ENCODE measurements at places on chromosomes 13 and 19.

DNA sequence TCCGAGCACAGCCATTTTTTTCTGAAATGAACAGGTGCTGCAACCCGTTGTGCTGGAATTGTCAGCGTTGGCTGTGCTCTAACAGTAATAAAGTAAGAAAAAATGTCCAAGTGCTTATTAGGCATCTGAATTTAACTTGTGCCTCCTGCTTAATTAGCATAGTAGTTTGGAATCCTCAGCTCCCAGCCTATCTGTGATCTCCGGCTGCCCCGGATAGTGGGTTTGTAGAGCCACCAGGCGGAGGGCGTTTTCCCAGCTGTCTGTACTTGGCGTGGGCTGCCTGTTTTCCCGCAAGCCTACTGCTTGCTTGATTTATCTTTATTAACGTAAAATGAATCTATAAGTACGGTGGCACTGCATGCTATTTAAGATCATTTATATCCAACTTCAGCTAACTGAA lies 137.9 kb downstream of the MTUS2 start:
- no peak for DNase-seq

DNA sequence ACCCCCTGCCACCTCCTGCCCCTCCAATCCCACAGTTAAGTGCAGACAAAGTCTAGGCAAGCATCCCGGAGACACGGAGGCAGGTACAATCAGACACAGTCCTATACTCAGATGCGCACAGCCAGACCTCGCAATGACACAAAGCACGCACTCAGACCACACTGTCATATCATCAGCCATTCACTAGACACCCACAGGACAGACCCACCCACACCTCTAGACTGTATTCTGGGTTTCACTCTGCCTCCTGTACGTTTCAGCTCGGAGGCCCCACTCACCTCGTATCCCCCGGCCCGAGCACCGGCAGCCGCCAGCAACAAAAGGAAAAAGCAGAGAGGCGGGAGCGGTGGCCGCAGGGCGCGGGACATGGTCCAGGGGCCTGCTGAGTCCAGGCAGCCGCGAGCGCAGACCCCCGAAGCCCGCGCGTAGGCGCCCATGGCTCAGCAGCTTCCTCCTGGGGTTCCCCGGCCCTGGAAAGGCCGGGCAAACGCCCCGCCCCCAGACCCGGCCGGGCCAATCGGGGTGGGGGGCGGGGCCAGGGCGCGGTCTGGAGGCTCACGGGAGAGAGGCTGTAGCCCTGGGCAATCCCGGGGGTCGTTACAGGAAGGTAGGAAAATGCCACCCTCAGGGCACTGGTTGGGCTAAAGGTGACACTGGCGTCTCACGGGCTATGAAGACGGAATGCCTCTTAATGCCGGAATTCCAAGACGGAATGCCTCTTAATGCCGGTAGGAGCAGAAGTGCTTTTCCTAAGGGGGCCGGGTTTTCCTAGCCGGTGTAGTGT lies at the start of the genes MAN2B1 and WDR83:
Gene MAN2B1 (minus strand): TSS at position 478 of the 784 bp plus-strand sequence. CDS start 41 bp downstream, at position 437.
Gene WDR83 (plus strand): TSS at position 543 of the 784 bp plus-strand sequence. CDS start 2,984 bp downstream, outside the sequence.
- DNase-seq, result peak; percentile 70

DNA sequence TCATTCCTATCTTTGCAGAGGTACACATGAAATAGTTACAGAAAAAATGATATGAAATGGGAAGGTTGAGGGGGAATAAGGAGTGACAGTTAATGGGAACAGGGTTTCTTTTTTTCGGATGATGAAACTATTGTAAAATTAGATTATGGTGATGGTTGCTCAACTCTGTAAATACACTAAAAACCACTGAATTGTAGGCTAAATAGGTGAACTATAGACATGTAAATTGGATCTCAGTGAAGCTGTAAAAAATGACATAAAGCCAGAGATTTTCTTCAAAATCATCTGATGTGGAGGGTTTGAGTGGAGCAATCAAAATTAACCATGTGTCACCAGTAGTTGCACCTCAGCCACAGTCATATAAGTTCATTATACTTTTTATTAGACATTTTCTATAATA lies 6.6 kb upstream of the FLT3 start:
- DNase-seq, result no peak

- DNase-seq, result no peak
Measured at GRCh38 chr13:110574161-110574560, 12.6 kb upstream of the RAB20 start.

DNA sequence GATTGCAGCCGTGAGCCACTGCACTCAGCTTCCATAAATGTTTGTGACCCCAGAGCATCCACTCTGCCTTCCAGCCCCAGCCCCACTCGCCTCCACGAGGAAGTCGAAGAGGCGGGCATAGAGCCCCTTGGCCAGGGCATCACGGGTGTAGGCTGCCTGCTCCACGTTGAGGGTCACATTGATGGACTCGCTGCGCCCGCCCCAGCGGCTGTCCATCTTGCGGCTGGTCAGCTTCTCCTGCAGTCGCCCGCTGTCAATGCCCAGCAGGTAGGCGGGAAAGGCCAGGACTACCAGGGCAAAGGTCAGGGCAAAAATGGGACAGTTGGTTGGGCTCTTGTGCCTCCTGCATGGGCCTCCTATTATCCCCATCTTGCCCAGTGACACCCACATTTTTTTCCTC lies 27.2 kb downstream of the MYO1F start:
- DNase-seq, result no peak

- no peak for DNase-seq
Measured at GRCh38 chr13:101935828-101936227, 466.0 kb downstream of the FGF14 start.

- no peak for DNase-seq
Measured at GRCh38 chr13:109735436-109735966, 50.9 kb downstream of the IRS2 start.

DNA sequence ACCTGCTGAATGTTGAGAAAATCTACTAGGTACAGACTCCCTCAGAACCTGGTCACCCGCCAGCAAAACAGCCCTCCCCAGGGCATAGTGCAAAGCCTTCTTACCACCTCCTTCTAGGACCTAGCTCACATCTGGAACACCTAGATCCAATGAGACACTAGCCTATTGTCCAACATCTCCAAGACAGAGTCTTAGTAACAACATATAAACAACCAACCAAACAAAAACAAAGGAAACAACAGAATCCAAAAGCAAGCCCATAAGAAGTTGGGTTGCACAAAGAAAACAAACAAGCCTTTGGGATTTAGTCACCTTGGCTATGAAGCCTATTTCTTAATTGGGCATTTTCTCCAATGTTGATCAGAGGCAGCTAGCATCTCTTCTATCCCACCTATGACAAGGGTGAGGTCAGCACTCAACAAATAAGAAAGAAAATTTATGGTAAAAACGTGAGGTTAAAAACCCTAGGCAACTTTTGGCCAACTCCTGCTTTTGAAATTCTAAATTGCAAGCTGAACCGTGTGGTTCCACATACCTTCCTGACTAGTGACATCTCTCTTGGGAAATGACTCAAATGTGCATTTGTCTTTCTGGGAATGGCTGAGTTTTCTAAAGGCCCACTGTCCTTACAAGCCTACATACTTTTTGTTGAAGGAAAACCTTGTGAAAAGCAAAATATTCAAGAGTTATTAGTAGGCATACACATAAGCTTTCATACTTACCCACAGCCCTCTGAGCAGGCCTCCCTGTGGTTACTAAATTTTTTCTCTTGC lies 66.7 kb downstream of the FAM216B start:
- DNase-seq, result no peak

- DNase-seq, result no peak
Measured at GRCh38 chr13:77811981-77812380, 106.7 kb downstream of the EDNRB start.

GRCh38 chr19:39998501-39998900 lies 1.6 kb downstream of the ZNF546 start:
- DNase-seq, result no peak

- no peak for DNase-seq
Measured at GRCh38 chr19:13169769-13170168, 19.6 kb downstream of the IER2 start.

DNA sequence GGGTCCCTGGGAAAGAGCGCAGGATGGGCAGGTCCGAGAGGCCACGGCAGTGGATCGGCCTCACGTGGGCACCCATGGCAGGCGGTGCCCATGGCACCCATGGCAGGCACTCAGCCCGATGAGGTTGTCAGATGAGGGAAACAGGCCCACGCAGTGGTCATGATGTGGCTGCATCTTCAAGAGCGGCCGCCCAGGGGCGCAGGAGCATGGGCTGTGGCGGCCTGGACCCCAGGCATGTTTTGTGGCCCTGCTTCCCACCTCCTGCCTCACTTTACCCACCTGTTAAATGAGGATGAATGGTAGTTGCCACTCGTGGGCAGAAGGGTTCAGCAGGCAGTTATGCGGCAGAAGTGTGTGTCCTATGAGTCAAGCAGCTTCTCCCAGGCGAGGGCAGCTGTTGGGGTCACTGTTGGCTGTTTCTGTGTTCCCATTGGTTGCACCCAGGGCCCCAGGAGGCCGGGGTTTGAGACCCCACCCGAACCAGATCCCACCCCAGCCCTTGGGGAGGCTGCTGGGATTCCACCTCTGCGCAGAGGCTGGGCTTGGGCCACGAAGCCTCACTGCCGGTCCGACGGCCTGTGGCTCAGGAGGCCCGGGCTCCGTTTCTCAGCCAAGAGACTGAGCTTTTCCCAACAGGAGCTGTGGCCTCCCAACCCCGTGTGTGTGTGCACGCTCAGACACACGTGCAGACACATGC lies 30.0 kb downstream of the CSNK1G2 start:
- DNase-seq, result no peak

DNA sequence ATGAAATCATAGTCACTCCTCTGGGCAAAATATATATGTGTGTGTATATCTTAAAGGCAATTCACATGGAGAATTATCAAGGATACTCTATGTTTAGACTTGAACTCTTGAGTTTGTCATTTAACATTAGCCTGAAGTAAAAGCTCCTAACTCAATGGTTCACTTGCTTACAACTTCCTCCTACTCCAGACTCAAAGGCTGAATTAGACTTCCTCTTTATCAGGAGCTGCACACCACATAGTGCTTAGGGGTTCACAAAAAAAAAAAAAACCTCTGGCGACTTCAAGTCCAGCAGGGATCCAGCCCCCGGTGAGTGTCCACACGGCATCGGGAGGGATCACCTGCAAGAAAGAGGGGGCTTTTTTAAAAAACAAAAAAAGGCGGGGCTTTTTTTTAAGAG lies 68.2 kb upstream of the LSM14A start:
- DNase-seq, result no peak

DNA sequence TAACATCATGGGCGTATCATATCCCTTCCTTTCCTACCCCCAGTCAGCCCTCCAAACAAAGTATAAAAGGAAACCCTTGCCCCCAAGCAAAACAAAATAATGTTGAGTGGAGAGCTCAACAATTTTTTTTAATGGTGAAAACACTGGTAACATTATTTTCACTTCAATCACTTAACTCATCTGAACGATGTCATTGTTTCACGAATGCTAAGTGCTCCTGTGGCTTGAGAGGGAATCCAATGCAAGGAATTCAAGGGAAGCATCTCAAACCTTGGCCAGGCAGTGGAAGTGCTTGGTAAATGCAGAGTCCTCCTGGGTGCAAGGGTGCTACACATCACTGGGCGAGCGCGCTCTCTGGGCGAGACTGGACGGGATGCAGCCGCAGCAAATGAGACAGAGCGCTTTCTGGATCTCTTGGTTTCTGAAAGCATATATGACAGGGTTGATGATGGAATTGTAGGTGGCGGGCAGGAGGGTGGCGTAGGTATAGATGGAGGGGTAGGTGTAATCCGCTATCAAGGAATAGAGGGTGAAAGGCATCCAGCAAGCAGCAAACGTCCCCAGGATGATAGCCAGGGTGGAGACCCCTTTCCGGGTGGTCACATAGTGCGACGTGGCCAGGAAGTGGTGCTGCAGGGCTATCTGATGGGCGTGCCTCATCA lies 2.0 kb downstream of the GPR12 start:
- DNase-seq, result no peak

DNA sequence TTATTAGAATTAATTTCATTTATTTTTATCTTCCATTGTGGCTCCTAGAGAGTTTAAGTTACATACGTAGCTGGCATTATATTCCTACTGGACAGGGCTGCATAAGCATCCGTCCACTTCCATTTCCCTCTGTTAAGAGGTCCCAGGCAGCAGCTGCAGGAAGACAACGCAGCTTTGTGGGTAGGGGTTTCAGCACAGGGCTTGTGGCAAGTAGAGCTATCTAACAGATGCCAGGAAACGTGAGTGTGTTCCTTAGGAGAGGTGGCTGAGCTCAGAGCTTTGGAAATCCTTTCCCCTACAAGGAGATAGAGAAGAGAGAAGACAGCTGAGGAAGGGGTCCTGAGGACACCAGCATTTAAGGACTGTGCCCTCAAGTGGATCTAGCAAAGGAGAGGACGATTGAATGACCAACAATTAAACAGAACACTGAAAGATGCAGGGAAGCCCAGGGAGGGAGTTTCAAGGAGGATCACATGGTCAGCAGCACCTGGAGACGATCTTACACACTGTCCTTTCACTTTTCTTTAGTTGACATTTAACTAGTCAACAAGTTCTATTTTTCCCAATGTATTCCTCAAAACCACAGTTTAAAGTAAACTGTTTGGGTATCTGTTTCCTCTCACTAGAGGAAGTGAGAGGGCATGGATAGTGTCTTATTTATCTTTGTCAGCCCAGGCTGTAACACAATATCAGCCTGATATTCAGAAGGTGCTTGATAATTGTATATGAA lies 2.3 kb upstream of the N4BP2L1 start:
- no peak for DNase-seq

- no peak for DNase-seq
Measured at GRCh38 chr13:62887046-62887445, 1471.4 kb upstream of the PCDH20 start.

DNA sequence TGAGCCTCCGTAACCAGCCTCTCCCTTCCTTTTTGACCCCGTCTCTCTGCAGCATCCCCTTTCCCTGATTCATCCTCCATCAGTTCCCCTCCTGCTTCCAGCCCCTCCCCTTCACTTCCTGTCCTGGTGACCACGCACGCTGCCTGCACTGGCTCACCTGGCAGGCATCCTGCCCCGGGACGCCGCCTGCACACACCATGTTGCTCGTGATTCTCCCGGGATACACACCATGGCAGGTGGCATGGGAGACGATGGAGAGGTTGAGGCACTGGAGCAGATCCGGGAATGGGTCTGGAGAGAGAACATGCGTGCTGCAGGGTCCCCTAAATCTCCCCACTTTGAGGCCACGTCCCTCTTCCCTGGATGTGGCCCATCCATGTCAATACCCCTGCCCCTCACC lies 4.2 kb downstream of the KLK12 start:
- no peak for DNase-seq

GRCh38 chr19:15371786-15372380 lies 7.7 kb downstream of the AKAP8 start:
- no peak for DNase-seq

GRCh38 chr19:30656520-30657100 lies 284.4 kb downstream of the ZNF536 start:
- DNase-seq, result no peak

- no peak for DNase-seq
Measured at GRCh38 chr19:49020931-49021895, 2.9 kb downstream of the CGB3 start.

DNA sequence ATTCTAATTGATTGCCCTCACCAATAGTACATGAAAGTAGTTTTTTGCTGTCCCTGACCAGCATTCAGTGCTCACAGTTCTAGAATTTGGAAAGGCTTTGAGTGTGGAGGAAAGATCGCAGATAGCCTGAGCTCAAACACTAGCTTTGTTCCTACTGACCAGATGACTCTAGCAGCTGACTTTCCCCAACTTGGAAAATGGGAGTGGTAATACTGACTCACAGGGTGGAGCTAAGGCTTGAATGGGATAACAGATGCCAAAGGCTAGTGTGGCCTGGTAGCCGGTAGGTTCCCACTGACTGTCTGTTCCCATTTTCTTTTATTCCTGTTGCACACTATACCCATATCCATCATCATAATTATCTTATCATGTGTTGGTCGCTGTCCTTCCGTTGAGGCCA lies 3.7 kb downstream of the ZSCAN22 start:
- DNase-seq, result no peak

- DNase-seq, result no peak
Measured at GRCh38 chr19:32020538-32020937, 324.9 kb upstream of the ZNF507 start.

Data from CD4-positive, alpha-beta T cell treated with Interleukin-15 for 4 hours (primary cell).